Caco-2 (cell line): ENCODE measurements at places on chromosomes 1 and 21.

DNA sequence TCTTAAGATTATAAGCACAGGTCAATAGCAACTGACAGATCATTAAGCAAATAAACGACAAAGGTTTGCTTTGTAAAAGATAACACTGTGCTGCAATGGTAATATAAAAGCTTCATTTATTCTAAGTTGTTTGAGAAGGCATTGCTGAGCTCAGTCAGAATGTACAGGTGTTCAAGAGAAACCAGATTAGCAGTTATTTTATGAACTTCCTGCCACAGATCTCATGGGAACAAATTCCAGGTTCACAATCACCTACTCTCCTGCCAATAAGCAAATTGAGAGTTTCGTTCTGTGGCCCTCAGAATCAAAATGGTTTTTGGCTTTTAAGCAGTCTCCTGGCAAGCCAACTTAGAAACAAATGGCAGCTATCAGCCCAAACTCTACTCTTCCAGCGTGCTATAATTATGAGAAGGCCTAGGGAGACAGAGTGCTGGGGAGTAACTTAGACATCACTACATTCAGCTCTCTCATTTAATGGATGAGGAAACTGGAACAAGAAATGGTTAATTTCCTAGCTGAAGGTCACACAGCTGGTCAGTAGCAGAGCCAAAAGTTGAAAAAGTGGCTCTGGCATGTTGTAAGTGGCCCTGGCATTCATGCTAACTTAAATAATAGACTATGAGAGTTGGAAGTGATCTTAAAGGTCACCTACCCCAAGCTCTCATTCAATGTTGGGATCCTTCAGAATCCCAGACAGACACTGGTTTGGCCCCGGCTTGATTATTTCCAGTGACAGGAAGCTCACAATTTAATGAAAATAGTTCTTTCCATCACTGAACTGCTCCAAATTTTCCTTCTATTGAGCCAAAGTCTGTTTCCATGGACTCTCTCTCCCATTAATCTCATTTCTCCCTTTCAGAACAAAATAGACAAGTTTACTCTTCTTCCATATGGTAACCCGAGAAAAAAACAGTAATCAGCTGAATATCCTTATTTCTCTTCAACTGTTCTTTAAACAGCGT lies 82.6 kb upstream of the EDEM3 start:
- H3K36me3 ChIP-seq, result no peaks in the 10 kb centered on the region
- H3K27me3 ChIP-seq, result no peaks in the 10 kb centered on the region
- H3K27ac ChIP-seq, result no peak overlapping the region
- no peak for DNase-seq
- no peak overlapping the region for H3K4me3 ChIP-seq

DNA sequence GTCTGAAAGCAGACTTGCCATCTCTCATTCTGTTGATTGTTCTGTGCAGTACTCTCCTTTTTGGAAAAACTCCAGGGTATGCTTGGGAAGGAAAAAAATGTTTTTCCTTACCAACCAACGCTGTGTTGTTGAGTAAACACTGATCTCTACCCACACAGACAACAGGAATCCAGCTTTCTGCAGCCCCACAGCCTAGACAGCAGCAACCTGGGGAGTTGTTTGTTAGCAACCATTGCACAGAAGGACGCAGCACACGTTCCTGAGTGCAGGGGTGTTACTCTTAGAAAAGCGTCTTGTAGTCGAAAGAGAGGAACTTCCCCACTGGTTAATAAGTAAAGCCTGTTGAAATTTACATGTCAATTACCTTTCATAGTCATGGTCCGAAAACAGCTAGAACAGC lies 56.6 kb downstream of the SMYD2 start:
- H3K27ac ChIP-seq, result peak overlapping the region; percentile 8
- H3K36me3 ChIP-seq, result peaks cover 6% of the 10 kb centered on the region
- no peak for DNase-seq
- peaks cover 7% of the 10 kb centered on the region; the same call in 1 of the 2 replicates for H3K4me1 ChIP-seq
- no peak overlapping the region for H3K4me3 ChIP-seq

DNA sequence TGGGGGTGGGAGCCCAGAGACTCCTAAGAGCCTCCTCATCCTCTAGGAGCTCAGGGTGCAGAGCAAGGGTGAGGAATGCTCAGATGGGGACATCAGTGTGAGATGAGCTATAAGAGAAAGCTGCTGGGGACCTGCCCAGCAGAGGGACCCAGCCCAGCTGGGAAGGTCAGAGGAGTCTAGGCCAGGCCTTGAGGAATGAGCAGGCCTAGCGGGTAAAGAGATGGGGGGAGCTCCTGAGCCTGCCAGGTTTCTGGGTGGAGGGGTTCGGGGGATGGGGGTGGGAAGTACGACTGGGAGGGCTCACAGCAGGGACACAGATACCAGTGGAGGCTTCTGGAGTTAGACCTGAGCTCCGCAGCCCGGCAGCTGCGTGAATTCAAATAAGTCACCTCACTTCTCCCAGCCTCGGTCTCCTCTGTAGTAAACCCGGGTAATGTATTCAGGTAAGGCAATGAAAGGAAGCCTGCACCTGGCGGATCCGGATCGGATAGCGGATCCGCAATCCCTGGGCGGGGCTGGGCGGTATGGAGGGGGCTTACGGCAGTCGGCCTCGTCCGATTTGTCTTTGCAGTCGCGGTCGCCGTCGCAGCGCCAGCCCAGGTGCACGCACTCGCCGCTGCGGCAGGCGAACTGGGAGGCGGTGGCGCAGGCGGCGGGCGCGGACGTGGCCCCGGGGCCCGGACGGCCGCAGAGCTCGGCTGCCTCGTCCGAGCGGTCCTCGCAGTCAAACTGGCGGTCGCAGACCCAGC lies 38.0 kb upstream of the MAGOH start:
- H3K27ac ChIP-seq, result no peak overlapping the region
- no peak for DNase-seq
- H3K4me3 ChIP-seq, result no peak overlapping the region

- no peak for DNase-seq
- no peaks in the 10 kb centered on the region for H3K27me3 ChIP-seq
- no peaks in the 10 kb centered on the region for H3K4me1 ChIP-seq
These were observed 59.5 kb downstream of the ATP2B4 start for GRCh38 chr1:203686091-203686632.

DNA sequence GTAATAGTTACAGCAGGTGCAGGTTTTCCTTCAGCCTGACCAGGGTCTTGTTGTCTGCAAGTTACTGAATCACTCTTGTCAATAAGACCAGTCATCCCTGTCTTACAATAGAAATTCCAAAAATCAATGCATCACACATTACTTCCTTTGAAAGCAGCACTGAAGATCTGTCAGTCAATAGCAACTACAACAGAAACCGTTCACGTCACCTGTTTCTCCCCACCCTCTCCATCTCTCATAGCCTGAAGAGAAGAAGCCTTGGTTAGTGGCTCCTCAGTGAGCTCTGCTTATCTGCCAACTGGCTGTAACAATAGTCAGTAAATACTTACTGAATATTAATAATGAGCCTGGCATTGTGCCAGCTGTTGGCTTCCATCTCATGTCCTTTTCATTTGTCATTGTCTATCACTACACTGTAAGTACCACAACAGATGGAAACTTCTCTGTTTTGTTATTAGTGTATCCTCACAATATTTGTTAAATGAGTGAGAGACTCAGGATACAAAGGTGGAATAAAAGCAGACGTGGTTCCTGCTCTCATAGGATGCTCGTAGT lies 195.2 kb downstream of the S1PR1 start:
- DNase-seq, result no peak
- no peak overlapping the region for H3K27ac ChIP-seq
- no peak overlapping the region for H3K4me3 ChIP-seq
- no peaks in the 10 kb centered on the region for H3K4me1 ChIP-seq
- H3K36me3 ChIP-seq, result no peaks in the 10 kb centered on the region
